ENCODE measurements at places on chromosomes 12 and 14. TPM values are rescaled to one million over a fixed set of nuclear protein-coding genes. Genes with fewer than 3 reads are reported as not detected.

- no peak for DNase-seq
Observed at GRCh38 chr12:13128291-13128965, 25.0 kb upstream of the GSG1 start.

- DNase-seq = no peak
Observed at GRCh38 chr12:96063046-96063445, 27.7 kb upstream of the LTA4H start.

- DNase-seq = no peak
Observed at GRCh38 chr14:103775506-103775905, 59.9 kb downstream of the ZFYVE21 start.

Gene ADGRD1
- 4.7 TPM for polyA plus RNA-seq

- DNase-seq = no peak
Observed at GRCh38 chr12:27561535-27562350, 37.7 kb downstream of the PPFIBP1 start.

Gene GSG1
- polyA plus RNA-seq = not detected

DNA sequence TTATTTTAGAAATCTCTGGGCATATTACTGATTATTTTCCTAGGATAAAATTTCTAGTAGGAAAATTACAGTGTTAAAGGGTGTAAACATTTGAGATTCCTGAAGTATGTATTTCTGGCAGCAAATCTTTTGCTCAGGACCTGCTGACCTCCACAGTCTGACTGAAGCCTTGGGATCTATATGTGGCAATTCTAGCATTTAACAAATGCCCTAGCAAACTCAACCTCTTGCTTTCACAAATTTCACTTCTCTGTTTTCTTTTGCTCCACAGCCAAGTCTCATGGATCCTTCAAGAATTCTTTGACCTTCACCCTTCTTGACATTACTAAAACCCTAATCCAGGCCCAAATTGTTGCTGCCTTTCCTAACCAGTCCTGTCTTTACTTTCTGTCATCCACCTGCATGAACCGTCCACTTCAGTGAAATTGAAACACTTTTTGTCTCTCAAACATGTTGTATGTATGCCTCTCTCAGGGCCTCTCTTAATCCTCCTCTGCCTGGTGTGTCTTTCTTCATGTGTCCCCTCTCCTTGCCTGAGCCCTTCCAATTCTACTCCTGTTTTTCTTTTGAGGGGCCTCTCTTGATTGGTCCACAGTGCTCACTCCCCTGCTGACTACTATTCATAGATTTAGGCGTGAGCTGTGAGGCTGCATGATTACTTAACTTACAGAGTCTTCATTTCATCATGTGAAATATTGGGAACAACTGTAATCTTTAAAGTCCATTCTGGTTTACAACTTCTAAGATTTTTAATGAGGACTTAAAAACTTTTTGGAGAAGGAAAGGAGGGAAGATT is 5.1 kb upstream of the DYRK4 start:
- no peak for DNase-seq

DNA sequence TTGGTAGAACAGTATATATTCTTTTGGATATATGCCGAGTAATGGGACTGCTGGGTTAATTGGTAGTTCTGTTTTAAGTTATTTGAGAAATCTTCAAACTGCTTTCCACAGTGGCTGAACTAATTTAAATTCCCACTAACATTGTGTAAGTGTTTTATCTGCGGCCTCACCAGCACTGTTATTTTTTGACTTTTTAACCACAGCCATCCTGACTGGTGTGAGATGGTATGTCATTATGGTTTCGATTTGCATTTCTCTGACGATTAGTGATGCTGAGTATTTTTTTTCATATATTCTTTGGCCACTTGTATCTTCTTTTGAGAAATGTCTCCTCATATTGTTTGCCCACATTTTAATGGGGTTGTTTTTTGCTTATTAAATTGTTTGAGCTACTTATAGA is 357.4 kb downstream of the C12orf50 start:
- DNase-seq = no peak
